ENCODE measurements at places on chromosomes 4 and X.

DNA sequence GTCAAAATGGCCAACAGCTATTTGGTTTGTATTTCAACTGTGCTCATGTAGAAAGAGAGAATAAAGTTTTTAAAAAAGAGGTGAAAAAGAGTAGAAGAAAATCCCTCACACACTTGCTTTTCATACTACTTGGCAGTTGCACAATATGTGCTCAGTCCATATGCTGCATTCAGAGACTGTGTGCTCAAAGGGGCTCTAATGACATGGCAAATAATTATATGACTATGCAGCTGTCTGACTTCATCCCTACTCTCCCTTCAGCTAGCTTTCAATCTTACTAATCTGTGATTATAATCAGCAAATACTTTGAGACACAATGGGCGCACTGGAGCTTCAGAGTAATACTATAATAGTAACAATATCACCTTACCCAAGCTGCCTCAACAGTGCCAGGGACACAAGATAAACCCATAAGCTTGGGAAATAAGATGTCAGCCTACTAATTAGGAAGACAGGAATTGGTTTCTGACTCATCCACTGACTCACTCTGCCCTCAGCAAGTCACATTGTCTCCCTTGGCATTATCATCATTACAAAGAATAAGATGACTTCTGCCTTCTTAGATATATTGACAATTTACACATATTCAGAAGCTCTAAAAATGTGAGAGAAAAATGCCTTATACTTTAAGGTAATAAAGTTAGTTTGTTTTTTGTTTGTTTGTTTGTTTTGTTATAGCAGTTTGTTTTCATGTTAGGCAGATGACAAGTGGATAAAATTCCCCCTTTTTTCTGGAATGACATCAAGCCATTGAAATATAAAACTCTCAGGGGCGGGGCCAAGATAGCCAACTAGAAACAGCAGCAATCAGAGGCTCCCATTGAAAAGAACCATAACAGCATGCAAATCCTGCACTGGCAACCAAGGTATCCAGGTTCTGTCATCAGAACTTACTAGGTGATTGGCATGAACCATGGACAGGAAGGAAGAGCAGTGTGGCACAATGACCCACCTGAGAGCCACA is 311.6 kb downstream of the FAM133A start:
- DNase-seq = peak; percentile 84

GRCh38 chr4:123748806-123749205 is 352.2 kb downstream of the SPRY1 start:
- DNase-seq = no peak

DNA sequence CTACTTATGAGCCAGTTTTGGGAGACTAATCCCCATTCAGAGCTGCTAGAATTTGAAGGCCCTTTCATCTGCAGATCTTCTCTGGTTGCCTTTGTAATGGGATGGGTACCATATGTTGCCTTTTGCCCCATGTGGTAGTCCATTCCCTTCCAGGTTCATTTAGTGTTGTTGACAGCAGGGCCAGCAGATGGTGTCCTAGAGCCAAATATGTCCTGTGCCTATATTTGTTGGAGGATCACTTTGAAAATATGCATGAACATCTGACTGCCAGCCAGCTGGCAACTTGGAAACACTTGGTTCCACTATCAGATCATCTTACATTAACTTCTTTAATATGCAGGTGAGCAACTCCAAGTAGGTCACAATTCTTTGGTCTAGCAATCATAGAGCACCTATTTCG is 30.4 kb downstream of the CFAP299 start:
- DNase-seq = peak; percentile 80

DNA sequence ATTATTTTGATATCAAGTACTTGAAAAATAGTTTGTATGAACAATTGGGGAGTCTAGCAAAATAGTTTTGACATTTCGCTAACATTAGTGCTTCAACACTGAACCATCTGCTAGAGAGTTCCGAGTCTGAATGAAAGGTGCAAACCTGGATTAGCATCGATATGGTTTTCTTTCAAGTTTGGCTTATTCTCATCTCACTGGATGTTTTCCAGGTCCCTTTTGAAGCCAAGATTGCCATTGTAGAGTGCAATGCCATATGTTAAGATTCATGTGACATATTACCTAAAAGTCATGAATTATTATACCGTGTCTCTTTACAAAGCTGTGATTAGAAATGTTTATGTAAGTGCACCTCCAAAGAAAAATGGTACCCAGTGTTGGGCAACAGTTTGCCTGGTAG is 36.8 kb upstream of the NAA11 start:
- DNase-seq = peak; percentile 54

- DNase-seq = no peak
These were observed 37.5 kb upstream of the MAOA start for GRCh38 chrX:43618366-43619205.

DNA sequence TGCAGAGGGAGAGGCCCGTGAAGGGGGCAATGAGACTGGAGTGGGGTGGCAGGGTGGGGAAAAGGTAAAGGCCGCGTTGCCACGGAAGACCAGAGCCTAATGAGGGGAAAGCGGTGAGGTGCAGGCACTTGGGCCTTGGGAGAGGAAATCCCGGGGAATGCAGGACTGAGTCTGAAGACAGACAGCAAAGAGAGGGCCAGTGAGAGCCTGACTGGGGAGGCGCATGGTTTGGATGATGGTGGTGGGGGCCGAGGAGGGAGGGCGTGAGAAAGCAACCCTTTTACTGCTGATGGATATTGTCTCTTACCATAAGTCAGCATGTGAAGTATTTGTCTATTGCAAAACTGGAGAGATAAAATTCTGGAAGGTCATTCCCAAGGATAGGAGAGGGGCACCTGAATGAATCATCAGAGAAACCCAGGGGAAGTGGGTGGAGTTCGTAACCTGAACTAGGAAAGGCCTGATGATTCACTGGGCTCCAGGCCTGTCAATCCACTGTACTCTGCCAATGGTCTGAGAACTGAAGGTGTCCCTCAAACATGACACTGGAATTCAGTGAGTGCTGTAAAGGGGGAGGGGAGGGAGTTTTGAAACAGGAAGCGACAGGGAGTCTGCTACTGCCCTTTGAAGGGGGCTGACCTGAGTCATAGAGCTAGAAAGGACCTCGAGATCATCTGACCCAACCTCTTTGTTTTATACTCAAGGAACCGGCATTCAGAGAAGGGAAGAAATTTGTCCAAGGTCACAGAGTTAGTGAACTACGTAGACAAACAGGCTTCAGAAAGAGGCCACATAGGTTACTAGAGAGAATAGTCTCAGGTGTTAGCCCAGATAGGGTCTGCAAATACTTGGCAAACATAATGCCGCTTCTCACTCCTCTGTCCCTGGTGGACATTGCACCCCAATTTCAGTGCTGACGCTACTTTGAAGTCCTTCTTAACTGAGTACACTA is 52.2 kb downstream of the NALF2 start:
- no peak for DNase-seq

GRCh38 chr4:54745031-54745770 is 87.4 kb downstream of the KIT start:
- no peak for DNase-seq

GRCh38 chr4:89915937-89916336 is 21.3 kb downstream of the MMRN1 start:
- DNase-seq = peak; percentile 60

DNA sequence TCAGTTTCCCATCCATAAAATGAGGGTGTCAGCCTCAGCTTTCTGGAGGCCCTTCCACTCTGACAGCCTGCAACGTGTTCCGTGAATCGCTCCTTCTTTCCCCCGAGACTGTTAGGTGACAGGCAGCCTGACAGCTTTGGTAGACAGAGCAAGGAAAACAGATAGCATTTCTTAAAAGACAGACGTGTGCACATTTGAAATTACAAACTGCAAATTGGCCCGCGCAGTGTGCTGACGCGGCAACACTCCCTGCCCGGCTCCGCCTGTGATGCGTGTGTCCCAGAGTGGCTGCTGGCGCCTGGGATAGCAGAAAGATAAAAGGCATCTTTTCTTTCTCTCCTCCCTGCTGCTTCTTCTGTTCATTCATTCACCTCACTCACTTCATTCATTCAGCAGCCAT is 245.3 kb downstream of the AFAP1 start:
- DNase-seq = no peak

- DNase-seq = no peak
These were observed 17.3 kb downstream of the KDM6A start for GRCh38 chrX:44890247-44890646.

DNA sequence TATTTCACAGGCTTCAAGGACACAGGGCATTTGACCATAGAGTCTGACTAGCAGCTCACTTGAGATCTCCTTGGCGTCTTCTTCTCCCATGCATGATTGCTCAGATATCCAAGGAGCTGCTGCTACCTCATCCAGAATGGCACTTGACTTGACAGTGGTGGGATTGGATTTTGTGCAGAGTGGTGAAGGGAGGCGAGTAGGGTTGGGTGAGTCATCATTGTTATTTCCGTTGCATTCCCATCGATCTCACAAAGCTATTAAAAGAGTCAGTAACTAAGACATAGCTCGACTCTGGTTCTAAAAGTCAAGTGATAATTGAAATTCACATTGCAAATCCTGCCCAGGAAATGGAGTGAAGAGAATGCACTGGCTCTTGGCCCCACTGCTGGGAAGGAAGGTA is 27.7 kb downstream of the NHSL2 start:
- DNase-seq = no peak

- DNase-seq = no peak
These were observed 35.7 kb downstream of the APOO start for GRCh38 chrX:23871905-23872546.

GRCh38 chrX:5474282-5474681 is 754.4 kb downstream of the NLGN4X start:
- DNase-seq = no peak

- DNase-seq = peak; percentile 41
These were observed 116.4 kb downstream of the PPP3CA start for GRCh38 chr4:101230801-101231426.

All from NCI-H69 (cell line).